SW 1271 (cell line): ENCODE measurements at places on chromosomes 7 and 10.

GRCh38 chr10:102669206-102670064 lies 25.2 kb downstream of the TRIM8 start:
- DNase-seq: no peak

GRCh38 chr10:93954299-93954698 lies 39.4 kb upstream of the PLCE1 start:
- no peak for DNase-seq

DNA sequence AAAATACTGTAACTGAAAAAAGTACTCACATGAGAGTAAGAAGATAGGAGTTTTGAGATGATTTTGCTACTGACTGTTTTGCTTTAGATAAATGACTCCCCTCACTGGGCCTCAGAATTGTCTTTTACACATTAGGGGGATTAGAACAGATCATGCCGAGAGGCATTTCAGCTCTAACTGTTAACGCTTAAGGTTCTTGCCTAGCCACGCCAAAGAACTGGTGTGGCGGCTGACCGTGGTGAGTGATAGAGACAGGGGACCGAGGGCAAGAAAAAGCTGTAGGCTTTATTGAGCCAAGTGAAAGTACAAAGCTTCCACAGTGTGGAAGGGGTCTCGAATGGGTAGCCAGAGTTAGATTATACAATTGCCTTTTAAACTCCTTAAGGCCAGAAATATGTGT lies 368.5 kb upstream of the MYO3A start:
- no peak for DNase-seq

GRCh38 chr7:106768324-106768751 lies 96.7 kb upstream of the PIK3CG start:
- DNase-seq: no peak

GRCh38 chr10:102148275-102148674 lies 3.9 kb upstream of the NOLC1 start:
- DNase-seq: no peak

- no peak for DNase-seq
Measured at GRCh38 chr7:146720195-146720594, 603.6 kb downstream of the CNTNAP2 start.

- no peak for DNase-seq
Measured at GRCh38 chr7:92835851-92836488, 403 bp downstream of the CDK6 start.

DNA sequence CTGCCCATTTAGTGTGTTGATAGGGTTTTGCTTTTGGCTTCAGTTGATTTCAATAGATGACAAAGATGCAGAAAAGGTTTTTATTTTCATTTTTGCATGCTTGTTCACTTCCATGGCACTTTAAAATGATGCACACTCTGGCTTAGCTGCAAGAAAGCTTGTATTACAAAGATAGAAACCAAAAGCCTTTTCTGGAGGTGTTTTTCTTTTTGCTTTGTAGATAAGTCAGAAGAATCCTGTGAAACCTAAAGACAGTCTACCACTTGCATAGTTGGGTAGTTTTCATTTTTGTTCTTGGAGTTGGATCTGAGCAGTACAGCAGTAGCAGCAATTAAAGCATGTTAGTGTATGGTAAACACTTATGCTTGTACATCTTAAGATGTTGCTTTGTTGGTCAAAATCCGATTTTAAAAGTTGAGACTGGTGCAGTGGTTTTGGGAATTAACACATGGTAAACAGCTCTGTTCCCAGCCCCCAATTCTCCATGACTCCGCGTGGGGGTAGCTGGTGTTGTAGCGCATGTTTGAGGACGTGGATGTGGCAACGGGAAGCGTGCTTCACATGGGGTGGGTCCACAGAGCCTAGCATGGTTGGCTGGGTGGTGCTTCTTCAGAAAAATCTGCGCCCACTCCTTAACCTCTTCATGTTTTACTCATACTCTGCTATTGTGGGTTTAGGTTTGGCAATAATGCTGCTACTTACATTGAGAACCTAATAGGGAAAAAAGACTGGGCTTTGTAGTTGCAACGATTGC lies 19.8 kb downstream of the CCNY start:
- no peak for DNase-seq

- no peak for DNase-seq
Measured at GRCh38 chr10:100516847-100517246, 2.8 kb downstream of the SEC31B start.

- DNase-seq: no peak
Measured at GRCh38 chr7:113113912-113114311, 4.4 kb downstream of the SMIM30 start.

- DNase-seq: no peak
Measured at GRCh38 chr7:30091987-30092386, 42.8 kb upstream of the MTURN start.

DNA sequence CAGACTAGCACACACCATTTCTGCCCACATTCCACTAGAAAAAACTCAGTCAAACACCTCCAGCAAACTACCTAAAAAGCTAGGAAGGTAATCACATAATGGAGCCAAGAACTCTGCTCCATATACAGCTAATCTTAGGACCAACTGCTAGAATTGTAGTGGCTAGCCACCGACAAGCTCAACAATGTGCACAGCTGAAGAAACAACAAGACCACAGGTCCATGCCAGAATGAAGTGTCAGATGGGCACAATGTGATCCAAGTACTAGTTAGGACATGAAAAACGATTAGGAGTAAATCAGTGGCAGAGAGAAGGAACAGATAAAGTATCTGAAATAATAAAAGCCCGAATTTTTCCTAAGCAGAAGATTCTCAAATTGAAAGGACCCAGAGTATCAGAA lies 38.6 kb downstream of the TMEM106B start:
- no peak for DNase-seq

DNA sequence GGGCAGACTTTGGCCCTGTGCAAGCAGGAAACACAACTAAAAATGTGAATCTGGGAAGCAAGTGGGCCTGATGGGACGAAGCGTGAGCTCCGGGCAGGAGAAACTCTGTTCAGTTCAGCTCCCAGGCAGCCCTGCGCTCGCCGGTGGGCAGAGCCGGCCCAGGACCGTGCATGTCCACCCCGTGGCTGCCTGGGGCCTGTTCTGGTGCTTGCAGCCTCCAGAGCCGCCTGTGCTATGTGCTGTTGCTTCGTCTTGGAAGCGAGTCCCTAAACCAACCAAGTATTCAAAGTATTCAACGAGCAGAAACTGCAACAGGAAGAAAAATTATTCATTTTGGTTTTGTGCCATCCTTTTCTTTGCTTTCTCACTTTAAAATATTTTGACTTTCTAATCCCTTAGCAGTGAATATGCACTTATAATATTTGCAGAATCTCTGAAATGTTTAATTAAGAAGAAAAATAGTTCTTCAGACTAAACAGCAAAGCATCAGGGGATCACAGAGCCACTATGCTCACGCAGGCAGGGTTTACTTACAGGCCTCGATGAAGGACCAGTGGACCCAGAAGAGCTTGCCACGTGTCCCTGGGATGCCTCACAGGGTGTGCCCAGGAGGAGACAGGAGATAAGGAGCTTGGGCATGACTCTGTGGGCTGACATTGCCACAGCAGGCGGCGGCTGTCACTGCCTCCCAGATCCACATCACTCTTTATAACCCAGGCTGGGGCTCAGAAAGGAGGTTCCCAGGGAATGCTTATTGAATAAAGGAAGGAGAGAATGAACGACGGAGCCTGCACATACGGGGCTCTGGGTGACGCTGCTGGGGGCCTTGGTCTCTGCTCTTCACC lies 45.6 kb downstream of the VIPR2 start:
- DNase-seq: no peak

GRCh38 chr10:50367732-50368131 lies 116.4 kb upstream of the ASAH2 start:
- no peak for DNase-seq

DNA sequence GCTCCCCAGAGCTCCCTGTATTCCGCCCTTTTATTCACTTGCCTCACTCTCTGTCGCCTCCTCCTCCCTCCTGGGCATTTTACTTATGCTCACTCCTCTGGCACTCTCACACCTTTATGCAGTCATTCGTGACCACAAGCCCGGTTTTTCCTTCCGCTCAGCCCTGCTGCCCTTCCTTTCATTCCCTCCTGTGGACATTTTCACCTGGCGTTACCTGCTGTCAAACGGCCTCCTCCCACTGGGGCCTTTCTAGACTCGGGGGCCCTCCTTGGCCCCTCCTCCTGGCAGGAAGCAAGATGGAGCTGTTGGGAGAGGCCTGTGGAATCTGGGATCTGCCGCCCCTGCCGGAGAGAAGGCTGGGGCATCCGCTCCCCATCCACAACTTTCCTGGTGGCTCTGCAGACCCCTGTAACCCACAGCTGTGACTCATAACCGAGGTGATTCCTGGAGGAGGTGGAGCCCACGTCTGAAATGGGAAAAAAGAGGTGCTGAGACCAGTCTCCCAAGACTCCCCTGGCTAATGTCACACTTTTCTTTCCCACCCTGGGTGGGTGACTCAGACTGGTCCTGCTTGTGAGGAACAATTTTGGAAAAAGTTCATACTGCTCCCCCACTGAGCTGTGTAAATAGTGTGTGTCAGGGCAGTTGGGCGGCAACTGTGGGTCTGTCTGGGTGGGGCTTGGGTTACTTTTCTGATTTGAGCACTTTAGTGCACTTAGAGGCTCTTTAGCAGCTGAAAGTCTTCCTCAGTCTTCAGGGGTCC lies 1.2 kb downstream of the VCL start:
- peak; percentile 43 for DNase-seq

GRCh38 chr7:115476671-115477181 lies 553.8 kb downstream of the TFEC start:
- no peak for DNase-seq

DNA sequence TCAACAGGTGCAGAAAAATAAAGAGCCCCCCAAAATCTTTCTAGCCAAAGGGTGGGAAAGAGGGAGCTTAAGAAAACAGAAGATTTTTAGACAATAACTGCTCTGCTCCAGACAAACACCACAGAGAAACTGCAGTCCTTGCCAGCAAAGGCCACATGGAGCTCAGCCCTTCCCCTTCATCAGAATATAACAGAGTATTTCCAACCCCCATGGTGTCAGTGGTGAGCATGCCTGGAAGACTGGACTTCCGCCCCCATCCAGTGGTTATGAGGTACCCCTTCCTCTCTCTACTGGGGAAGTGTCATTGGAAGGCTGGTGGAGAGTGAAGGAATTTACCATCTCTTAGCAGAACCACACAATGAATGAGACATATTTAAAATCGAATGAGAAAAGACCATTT lies 1007.3 kb upstream of the CELF2 start:
- DNase-seq: no peak

DNA sequence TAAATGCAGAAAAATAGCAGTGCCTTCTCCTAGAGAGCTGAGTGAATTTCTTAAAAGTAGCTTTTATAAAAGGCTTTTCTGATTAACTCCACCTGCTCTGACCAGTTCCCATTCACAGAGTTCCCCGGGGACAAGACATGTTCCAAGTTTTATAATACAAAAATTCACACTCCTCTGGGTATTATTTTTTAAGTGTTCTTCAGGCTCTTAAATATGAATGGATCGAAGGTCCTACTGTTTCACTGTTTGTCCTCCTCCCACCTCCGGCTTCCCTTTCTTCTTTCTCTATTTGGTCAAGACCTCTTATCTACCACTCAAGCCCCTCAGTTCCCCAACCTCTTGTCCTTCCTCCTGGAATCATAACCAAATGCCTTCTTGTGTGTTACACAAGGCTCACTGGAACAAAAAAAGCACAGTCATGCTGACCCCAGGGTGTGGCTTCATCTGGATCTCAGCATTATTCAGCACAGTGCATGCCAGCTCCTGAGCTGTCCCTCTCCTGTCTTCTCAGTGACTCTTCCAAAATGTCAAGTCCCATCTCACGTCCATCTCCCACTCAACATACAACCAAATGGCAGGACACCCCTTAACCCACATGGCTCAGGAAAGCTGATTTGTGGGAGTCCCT lies 222.4 kb downstream of the SORCS1 start:
- DNase-seq: no peak

- no peak for DNase-seq
Measured at GRCh38 chr10:78620985-78621799, 447.6 kb upstream of the ZMIZ1 start.

DNA sequence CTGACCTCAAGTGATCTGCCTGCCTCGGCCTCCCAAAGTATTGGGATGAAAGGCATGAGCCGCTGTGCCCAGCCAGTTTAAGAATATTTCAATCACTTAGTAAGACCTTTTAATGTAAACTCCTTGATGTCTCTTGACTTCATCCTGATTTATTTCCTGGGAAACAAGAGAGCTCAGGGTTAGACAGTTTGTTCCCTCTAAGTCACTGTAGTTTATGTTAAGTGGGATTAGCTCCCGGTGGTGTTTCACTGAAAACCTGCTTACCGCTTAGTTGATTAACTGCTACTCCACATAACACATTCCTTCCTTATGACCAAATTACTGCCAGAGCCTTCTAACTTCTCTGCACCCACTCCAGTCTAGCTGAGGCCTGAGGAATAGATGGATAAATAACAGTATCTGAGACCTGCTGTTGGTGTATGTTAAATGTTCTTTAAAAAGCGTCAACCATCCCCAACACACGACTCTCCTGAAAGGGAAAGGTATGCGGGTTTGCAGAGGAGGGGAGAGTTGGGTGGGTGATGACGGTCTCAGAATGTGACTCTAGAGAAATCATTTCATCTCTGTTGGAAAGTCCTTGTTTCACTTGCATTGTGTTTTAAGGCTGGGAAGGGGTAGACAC lies 48.7 kb downstream of the CREB3L2 start:
- DNase-seq: no peak

- DNase-seq: no peak
Measured at GRCh38 chr7:155638366-155638765, 6.1 kb upstream of the RBM33 start.

GRCh38 chr10:54131833-54132232 lies 669.2 kb downstream of the PCDH15 start:
- DNase-seq: no peak

- DNase-seq: no peak
Measured at GRCh38 chr10:75538144-75538543, 106.7 kb downstream of the LRMDA start.

- peak; percentile 79 for DNase-seq
Measured at GRCh38 chr7:12210179-12211053, 678 bp upstream of the TMEM106B start.

- DNase-seq: no peak
Measured at GRCh38 chr7:101901661-101902491, 84.5 kb downstream of the CUX1 start.

- DNase-seq: no peak
Measured at GRCh38 chr10:58976254-58976653, 200.2 kb upstream of the PHYHIPL start.
